ENCODE measurements at places on chromosomes 7 and 10. TPM values are rescaled to one million over a fixed set of nuclear protein-coding genes. Genes with fewer than 3 reads are reported as not detected.
A peak's percentile ranks its signal among the peaks of the same experiment; 100 is the strongest.

DNA sequence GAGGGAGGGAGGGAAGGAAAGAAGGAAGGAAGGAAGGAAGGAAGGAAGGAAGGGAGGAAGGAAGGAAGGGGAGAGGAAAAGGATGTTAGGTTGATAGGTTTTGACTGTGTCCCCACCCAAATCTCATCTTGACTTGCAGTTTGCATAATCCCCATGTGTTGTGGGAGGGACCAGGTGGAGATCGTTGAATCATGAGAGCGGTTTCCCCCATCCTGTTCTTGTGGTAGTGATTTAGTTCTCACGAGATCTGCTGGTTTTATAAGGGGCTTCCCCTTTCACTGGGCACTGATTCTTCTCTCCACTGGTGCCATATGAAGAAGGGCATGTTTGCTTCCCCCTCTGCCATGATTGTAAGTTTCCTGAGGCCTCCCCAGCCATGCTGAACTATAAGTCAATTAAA is 15.1 kb upstream of the NUDCD3 start:
- DNase-seq = no peak
- H3K4me1 ChIP-seq = peaks cover 6% of the 10 kb centered on the region
- H3K4me3 ChIP-seq = no peak overlapping the region
- no peak overlapping the region for H3K27ac ChIP-seq
- peaks cover 12% of the 10 kb centered on the region for H3K27me3 ChIP-seq
- H3K36me3 ChIP-seq = peaks cover 2% of the 10 kb centered on the region

FAM171A1 gene
- 11.7 TPM for total RNA-seq

PDK4 gene
- not detected for total RNA-seq

DNA sequence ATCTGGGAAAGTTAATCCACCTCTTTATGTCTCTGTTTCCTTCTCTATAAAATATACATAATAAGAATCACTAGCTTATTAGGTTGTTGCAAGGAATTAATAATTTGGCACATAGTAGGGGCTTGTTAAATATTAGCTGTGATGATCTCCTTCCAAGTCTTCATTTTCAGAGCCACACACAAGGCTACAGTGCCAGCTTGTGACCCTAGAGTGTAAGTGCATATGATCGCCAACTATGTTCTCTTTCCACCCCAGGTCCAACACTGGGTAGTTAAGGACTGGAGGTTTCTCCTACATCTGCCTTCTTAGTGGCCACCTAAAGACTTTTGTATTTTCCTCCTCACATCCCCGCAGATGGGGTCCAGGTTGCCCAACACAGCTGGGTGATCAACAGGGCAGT is 17.9 kb upstream of the ACSM6 start:
- H3K27me3 ChIP-seq = peaks cover 5% of the 10 kb centered on the region
- H3K36me3 ChIP-seq = no peaks in the 10 kb centered on the region
- no peak for DNase-seq
- no peaks in the 10 kb centered on the region for H3K4me1 ChIP-seq

GRCh38 chr10:71748671-71749191 is 24.6 kb downstream of the VSIR start:
- H3K4me1 ChIP-seq = peaks cover 97% of the 10 kb centered on the region
- peak overlapping the region; percentile 67 for H3K4me3 ChIP-seq
- DNase-seq = peak; percentile 93
- no peaks in the 10 kb centered on the region for H3K27me3 ChIP-seq
- H3K27ac ChIP-seq = peak overlapping the region; percentile 97
- peaks cover 72% of the 10 kb centered on the region for H3K36me3 ChIP-seq

SEMA3E gene
- total RNA-seq = not detected

DNA sequence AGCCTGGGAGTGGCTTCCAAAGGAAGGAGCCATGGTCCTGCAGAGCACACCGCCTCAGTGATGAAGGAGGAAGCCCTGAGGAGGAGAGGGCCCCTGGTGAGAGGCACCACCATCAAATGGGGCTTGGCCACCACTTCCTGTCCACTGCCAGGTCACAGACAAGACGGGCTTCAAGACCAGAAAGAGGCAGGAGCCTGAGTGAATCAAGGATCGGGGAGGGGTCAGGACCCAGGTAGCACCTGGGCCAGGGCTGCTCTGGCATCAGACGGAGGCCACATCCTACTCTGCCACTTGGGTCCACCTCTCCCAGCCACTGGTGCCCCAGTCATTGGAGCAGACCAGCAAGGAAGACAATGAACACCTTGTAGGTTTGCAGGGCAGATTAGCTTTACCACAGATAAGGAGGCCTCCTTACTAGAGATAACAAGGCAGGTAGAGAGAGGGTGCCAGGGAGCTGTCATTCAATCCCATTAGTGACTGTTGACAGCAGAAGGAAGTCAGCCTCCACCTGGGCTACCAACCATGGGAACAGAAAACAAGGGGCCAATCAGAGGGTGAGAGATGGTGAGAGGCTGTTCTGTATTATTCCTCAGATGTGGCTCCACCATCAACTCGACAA is 143.4 kb downstream of the TNS3 start:
- no peaks in the 10 kb centered on the region for H3K36me3 ChIP-seq
- H3K27ac ChIP-seq = no peak overlapping the region
- no peak overlapping the region for H3K4me3 ChIP-seq
- no peak for DNase-seq

PLXNA4 gene
- total RNA-seq = 21.3 TPM

GRCh38 chr10:63666836-63667383 is 145.7 kb downstream of the REEP3 start:
- no peaks in the 10 kb centered on the region for H3K4me1 ChIP-seq
- no peaks in the 10 kb centered on the region for H3K36me3 ChIP-seq
- H3K27me3 ChIP-seq = peaks cover 15% of the 10 kb centered on the region
- DNase-seq = no peak
- H3K4me3 ChIP-seq = no peak overlapping the region

CCDC146 gene
- 9.2 TPM for total RNA-seq

DNA sequence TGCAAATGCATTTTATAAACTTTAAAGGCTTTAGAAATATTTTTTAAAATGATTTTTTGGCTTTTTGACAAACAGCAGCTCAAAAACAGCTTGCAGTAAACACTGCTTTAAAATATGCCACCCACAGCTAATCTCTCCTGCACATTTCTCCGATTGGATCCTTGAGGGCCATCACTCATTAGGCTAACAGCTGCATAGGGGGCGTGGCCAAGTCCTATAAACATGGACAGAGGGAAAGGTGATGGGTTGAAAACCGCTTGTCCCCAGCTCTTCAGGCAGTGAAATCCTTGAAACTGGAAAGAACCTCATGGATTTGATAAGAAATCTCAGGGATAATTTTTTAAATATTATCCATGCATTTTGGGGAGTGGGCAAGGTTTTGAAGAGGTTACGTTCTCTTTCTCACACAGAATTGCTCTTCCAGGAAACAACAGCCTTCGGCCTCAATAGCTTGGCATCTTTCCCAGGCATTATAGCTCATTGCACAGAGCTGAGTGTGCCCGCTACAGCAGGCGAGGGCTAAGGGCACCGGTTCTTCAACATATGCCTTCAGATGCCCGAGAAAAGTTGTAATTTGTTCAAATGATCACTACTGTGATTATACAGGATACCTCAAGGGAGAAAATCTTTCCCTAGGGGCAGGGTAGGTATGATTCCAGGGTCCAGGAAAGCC is 1.7 kb downstream of the PLEKHS1 start:
- no peak overlapping the region for H3K4me3 ChIP-seq
- H3K27ac ChIP-seq = no peak overlapping the region
- no peaks in the 10 kb centered on the region for H3K4me1 ChIP-seq
- no peaks in the 10 kb centered on the region for H3K36me3 ChIP-seq
- DNase-seq = no peak

DNA sequence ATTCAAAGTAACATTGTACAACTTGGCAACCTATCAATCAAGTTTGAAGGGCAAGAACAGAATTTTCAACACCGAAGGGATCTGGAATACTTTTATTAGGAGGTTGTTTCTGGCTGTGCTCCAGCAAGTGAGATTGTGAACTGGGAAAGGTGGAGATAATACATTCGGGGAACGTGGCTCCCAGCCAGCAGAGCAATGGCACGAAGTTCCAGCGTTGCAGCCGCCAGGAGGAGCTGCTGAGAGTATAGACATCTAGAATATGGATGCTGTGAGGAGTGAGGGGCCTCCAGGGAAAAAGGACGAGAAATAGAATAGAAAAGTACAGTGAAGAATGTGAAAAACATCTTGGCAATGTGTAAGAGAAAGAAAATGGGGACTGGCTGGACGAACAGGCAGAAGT is 69.5 kb downstream of the TCERG1L start:
- no peak overlapping the region for H3K27ac ChIP-seq
- no peak overlapping the region for H3K4me3 ChIP-seq
- no peaks in the 10 kb centered on the region for H3K4me1 ChIP-seq
- no peaks in the 10 kb centered on the region for H3K36me3 ChIP-seq

DNA sequence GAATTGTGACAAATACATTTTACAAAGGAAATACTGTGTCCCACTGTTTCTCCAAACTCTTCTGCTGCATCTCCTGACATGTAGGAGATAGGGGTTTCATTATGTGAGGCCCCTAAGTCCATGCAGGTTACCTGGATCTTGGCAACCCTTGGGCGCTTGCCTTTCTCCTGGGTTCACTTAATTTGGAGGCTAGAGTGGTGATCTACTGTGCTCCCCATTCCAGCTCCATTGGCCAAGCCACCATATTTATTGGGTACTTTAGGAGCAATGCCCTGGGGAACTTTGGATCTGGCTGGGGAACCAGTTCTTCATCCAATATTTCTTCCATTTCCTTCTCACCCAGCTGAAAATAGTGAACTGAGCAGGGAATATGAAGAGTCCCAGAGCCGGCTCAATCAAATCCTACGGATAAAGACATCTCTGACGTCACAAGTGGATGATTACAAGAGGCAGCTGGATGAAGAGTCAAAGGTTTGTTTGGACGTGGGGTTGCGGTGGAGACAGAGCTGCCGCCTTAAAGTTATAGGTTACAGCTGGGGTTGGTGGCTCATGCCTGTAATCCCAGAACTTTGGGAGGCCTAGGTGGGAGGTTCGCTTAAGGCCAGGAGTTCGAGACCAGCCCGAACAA is 18.5 kb downstream of the MYH16 start:
- no peaks in the 10 kb centered on the region for H3K27me3 ChIP-seq
- H3K4me3 ChIP-seq = no peak overlapping the region
- no peak overlapping the region for H3K27ac ChIP-seq
- H3K4me1 ChIP-seq = no peaks in the 10 kb centered on the region
- no peak for DNase-seq
- no peaks in the 10 kb centered on the region for H3K36me3 ChIP-seq

- no peak overlapping the region for H3K27ac ChIP-seq
- no peaks in the 10 kb centered on the region for H3K27me3 ChIP-seq
- no peak overlapping the region for H3K4me3 ChIP-seq
- no peaks in the 10 kb centered on the region for H3K36me3 ChIP-seq
- DNase-seq = no peak
These were observed 84.7 kb downstream of the CACNA2D1 start for GRCh38 chr7:82358923-82359322.

DNA sequence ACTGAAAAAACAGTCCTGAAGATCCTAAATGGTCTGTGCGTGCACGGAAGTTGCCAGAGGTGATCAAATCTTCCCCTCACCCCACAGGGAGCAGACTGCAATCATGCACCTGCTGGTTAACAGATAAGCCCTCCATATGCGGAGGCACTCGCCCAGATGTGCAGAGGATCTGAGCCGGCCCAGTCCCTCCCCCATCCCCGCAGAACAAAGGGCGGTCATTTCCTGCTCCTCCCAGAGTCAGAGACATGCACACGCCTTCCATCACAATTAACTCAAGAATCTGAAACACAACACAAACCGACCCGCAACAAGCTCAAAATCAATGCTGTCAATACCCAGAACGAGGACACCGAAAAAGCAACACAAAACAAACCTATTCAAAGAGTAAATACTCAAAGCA is 24.2 kb downstream of the CRTAC1 start:
- H3K27me3 ChIP-seq = peaks cover 16% of the 10 kb centered on the region
- no peaks in the 10 kb centered on the region for H3K36me3 ChIP-seq
- H3K4me1 ChIP-seq = peaks cover 5% of the 10 kb centered on the region
- DNase-seq = no peak
- H3K27ac ChIP-seq = no peak overlapping the region

HOXA3 gene
- not detected for total RNA-seq

Data from activated CD4-positive, alpha-beta T cell treated with anti-CD3 and anti-CD28 coated beads, Interleukin-2, amount 10 ng/mL, durations not matched to agents 7 days and 5 days (primary cell).